ENCODE measurements at places on chromosomes 13 and 19.
A peak's percentile ranks its signal among the peaks of the same experiment; 100 is the strongest.

GRCh38 chr13:39692660-39693438 is 37.4 kb downstream of the COG6 start:
- no peak for DNase-seq

DNA sequence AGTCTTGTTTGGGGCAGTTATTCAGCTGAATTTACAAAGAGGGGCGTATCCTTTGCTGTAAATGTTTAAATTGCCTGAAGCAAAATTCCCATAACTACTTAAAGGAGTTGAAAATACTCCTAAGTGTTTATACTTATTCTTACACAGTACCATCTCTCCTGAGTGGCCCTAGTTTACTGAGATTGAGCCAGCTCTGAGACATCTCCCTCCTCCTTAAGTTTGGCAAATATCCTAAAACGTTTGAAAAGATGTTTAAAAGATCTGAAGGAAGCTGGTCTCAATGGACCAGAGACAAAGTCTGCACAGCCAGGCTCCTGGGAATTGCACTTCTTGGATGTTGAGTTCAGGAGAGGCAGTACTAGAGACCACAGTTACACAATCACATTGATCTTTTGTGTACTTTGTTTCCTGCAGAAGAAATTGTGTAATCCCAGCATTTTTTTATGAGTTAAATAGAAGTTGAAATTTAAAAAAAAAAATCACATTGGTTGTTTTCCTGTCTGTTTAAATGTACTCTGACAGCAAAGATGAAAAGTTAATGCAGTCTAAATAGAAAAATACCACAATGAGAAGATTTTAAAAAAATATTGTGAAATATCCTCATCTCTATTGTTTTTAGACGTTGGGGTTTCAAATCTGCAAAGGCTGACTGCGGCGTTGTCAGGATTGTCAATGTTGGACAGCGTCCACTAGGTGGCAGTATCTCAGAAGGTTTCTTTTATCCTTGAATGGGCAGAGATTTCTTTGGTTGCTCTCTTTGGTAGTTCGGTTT is 20.7 kb downstream of the TNFSF11 start:
- peak; percentile 96 for DNase-seq

- no peak for DNase-seq
Observed at GRCh38 chr13:102686024-102686423, 8.8 kb downstream of the METTL21C start.

GRCh38 chr13:48908381-48909055 is 67.2 kb upstream of the FNDC3A start:
- DNase-seq = no peak

GRCh38 chr13:75935805-75936204 is 299.7 kb downstream of the LMO7 start:
- DNase-seq = no peak

DNA sequence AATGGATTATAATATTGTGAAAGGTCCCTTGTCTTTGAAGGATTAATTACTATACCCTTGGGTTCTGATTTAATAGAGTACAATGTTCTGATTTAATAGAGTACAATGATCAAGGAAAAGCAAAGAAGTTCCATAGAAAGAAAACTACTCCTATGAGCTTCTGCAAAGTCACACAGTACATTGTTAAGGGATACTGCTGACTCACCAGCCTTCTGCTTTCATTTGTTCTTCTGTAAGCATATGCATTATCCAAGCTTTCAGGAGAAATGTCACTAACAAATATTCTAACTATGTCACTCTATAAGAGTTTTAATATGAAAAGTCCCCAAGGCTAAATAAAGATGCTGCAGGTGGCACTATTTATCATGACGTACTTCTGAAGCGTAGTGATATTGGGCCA is 396.7 kb downstream of the RFC3 start:
- peak; percentile 43 for DNase-seq

GRCh38 chr19:5588441-5588840 is 20.7 kb upstream of the TINCR start:
- peak; percentile 61 for DNase-seq

DNA sequence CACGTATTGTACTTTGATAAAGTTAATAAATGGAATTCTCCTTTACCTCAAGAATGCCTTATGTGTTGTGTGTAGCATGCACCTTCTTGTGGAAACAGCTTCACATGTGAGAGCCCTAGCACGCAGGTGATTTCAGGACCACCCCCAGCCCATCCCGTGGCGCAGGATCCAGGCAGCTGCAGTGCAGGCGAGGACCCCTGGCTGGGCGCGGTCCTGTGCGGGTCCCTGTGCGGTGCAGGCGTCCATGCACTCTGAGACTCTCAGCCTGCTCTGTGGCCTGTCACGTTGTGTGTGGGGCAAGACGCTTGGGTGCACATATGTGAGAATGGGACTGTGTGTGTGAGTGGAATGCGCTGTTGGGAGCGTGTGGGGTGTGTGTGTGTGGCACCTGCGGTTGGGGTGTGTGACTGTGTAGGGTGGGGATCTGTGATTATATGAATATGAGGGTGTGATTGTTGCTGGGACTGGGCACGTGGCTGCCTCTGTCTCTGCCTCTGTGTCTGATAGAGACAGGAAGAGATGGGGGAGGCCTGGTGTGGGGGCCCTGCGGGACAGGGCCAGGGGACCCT is 30.8 kb downstream of the WTIP start:
- DNase-seq = no peak

DNA sequence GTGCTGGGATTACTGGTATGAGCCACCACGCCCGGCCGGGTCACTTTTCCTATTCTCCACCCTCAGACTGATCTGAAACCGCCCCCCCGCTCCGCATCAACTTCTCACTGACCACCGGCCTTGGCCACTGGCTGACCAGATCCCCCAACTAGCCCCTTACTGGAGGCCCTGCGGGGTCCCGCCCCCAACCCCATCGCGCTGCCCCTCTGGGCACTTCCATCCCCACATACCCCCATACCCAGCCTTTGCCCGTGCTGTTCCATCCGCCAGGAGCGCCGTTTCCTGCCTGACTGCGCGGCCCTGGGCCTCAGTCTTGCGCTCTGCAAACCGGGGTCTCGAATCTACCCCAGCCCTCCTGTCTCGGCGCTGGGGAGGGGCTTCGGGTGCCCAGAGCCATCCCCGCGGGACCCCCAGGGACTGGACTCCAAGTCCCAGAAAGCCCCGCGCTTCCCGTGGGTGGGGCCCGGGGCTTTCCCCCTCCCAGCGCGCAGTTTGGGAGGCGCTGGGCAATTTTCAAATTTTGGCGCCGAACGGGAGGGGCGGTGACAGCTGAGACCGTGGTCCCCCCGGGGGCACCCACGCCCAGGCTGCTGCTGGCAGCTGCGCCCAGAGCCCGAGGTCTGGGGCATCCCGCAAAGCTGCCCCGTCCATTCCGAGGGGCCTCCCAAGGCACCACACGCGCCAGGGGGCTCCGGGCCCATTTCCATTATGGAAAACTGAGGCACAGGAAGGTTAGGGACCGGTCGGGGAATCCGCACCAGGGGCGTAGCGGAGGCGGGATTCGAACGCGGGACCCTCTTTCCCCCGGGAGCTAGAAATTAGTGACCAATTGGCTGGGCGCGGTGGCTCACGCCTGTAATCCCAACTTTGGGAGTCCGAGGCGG is 5.2 kb upstream of the LMNB2 start:
- peak; percentile 50 for DNase-seq

GRCh38 chr19:13068085-13068846 is 34.4 kb downstream of the LYL1 start:
- no peak for DNase-seq

- DNase-seq = no peak
Observed at GRCh38 chr19:17303940-17304267, 679 bp upstream of the ABHD8 start.

DNA sequence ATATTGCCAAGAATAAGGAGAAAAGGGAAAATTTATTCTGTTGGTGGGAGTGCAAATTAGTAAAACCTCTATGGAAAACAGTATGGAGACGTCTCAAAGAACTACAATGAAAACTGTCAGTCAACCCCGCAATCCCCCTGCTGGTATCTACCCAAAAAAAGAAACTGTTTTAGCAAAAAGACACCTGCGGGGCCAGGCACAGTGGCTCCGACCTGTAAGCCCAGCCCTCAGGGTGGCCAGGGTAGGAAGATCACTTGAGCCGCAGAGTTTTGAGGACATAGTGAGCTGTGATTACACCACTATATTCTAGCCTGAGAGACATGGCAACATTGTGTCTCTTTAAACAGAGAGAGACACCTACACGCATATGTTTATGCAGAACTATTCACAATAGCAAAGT is 37.5 kb upstream of the SLITRK1 start:
- no peak for DNase-seq

- no peak for DNase-seq
Observed at GRCh38 chr13:112117258-112117954, 50.5 kb downstream of the SOX1 start.

DNA sequence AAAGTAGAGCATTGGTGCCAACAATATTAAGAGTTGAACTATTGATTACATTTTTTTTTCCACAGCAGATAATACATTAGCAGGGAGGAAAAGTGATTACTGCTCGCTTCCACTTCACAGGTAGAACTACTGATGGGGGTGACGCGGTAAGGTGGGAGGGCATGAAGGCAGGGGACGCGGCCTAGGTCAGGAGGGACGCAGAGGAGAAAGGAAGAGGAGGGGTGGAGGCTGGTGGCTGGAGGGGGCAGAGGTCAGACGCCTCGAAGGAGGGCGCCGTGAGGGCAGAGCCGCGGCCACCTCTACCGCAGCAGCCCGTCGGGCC is 287 bp upstream of the B3GLCT start:
- no peak for DNase-seq

DNA sequence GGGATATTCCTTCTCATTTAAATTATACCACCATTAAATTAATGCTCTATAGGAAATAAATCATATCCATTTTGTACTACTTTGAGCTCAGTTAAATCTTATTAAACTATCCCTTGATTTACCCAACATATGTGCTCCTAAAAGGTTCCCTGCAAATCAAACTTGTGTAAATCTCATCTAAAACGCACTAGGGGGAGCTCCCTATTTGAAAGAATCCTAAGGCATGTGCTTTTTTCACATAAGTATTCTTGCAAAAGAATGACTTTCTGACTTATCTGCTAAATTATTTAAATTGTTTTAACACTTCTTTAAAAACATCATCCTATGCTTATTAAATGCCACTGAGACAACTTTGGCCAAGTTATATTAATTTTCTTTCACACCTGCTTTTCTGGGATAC is 7.9 kb downstream of the INTS6 start:
- DNase-seq = peak; percentile 81

DNA sequence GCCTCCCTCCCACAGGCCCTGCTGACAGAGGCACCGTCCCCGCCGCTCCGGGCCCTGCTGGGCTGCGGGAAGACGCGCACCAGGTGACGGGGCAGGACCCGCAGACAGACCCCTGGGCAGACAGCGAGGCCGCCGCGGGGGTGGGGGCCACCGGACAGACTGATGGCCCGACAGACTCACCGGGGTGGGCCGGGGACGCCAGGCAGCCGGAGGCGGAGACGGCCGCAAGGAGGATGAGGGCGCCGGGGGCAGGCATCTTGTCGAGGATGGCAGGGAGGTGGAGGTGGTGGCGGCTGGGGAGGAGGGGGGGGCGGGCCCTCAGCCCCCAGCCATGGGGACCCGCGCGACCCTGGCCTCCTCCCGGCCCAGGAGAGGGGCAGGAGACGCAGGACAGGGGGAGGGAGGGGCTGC is 309 bp downstream of the LMTK3 start:
- no peak for DNase-seq

DNA sequence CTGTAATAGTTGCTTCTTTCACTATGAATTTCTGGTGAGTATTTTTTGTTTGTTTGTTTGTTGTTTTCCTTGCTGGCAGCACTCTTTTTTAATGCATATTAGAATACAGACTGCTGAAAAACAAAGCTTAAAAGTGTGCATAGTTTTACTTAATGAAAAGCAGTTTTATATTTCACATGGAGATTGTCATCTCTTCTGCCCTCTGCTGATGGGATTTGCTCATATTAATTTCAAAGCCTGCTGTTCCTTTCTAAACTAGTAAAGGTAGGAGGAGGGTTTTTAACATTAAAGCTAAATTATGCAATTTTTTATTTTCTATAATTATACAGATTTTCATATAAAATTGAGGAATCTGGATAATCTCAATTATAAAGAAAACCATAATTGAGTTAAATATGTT is 692.6 kb upstream of the SLITRK1 start:
- peak; percentile 54 for DNase-seq

DNA sequence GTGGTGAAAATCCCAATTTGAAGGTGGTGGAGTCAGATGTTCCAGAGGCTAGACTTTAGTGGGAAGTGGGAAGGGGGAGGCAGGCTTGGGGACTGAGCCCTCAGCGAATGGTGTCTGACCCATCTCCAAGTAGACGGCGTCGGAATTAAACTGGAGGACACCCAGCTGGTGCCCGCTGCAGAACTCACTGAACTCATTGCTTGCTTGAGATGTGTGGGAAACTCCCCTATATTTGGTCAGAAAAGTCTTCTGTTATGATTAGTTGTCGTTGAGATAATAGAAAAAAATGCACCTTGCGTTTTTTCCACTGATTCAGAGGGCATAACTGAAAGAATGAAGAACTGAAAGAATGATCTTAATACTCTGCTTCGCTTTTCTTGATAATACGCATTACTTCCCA is 871 bp upstream of the ZNF583 start:
- peak; percentile 36 for DNase-seq

DNA sequence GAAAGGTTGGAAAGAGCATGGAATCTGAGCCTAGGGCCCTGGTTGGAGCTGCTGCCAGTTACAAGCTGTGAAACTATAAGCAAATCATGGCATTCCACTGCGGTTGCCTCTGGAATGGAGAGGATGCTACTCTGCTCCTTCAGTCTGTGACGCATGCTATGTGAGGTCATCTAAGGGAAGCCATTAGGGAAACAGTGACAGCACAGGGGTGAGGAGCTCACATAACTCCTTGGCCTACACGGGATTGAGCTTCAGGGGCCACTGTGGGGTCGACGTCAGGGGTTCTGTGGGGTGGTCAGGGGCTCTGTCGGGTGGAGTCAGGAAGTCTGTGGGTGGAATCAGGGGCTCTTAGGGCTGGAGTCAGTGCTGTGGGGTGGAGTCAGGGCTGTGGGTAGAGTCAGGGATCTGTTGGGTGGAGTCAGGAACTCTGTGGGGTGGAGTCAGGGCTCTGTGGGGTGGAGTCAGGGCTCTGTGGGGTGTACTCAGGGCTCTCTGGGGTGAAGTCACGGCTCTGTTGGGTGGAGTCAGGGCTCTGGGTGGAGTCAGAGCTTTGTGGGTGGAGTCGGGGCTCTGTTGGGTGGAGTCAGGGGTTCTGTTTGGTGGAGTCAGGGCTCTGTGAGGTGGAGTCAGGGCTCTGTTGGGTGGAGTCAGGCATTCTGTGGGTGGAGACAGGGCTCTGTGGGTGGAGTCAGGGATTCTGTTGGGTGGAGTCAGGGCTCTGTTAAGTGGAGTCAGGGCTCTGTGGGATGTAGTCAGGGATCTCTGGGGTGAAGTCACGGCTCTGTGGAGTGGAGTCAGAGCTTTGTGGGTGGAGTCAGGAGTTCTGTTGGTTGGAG is 35.8 kb upstream of the MEDAG start:
- DNase-seq = peak; percentile 100

GRCh38 chr13:59621773-59622172 is 542.0 kb downstream of the DIAPH3 start:
- DNase-seq = no peak

DNA sequence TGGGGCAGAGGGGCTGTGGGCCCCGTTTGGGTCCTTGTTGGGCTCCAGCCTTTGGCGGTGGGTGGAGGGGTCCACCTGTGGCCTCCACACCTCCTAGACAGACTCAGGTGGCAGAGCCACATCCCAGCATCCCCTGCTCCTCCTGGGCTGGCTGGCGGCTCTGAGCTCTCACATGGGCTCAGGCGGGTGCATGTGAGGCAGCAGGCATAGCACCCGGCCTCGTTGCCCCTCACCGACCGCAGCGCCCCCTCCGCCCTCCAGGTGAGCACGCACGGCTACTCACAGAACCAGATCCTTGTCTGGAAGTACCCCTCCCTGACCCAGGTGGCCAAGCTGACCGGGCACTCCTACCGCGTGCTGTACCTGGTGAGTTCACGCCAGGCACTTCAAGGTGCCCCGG is 5.9 kb upstream of the TEKTIP1 start:
- no peak for DNase-seq
